ENCODE measurements at places on chromosomes 16 and 17. TPM values are rescaled to one million over a fixed set of nuclear protein-coding genes. Genes with fewer than 3 reads are reported as not detected.

Gene ABI3
- polyA plus RNA-seq = not detected

Gene C17orf107
- polyA plus RNA-seq = 0.67 TPM

Gene PYDC1
- polyA plus RNA-seq = not detected

Gene WSCD1
- polyA plus RNA-seq = 0.06 TPM

Gene CWC25
- 15.6 TPM for polyA plus RNA-seq

Gene CMTM2
- polyA plus RNA-seq = not detected
